Stimulated activated CD8-positive, alpha-beta memory T cell treated with anti-CD3 and anti-CD28 coated beads, Interleukin-4, amount 100 ng/mL, for 1 hour (primary cell): ENCODE measurements at places on chromosomes 3 and 15.

GRCh38 chr3:64837126-64837738 is 149.4 kb upstream of the ADAMTS9 start:
- DNase-seq, result no peak

GRCh38 chr15:78140292-78140691 is 8.9 kb upstream of the IDH3A start:
- no peak for DNase-seq

DNA sequence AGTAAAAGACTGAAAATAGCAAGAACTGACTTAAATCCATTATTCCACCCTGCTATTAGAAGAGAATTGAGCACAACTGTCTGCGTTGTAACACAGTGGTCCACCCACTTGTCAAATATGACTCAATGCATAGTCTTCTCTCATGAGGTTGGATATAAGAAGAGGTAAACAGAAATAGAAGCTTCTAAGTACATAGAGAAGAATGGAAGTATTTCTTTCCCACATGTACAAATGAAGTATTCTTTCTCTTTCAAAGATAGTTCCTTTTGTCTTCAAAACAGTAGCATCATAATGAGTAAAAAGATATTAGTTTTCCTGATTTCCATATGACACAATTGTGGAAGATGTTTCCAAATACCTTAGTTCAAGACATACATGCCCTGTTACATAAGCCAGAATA is 348.6 kb upstream of the CCDC54 start:
- no peak for DNase-seq

DNA sequence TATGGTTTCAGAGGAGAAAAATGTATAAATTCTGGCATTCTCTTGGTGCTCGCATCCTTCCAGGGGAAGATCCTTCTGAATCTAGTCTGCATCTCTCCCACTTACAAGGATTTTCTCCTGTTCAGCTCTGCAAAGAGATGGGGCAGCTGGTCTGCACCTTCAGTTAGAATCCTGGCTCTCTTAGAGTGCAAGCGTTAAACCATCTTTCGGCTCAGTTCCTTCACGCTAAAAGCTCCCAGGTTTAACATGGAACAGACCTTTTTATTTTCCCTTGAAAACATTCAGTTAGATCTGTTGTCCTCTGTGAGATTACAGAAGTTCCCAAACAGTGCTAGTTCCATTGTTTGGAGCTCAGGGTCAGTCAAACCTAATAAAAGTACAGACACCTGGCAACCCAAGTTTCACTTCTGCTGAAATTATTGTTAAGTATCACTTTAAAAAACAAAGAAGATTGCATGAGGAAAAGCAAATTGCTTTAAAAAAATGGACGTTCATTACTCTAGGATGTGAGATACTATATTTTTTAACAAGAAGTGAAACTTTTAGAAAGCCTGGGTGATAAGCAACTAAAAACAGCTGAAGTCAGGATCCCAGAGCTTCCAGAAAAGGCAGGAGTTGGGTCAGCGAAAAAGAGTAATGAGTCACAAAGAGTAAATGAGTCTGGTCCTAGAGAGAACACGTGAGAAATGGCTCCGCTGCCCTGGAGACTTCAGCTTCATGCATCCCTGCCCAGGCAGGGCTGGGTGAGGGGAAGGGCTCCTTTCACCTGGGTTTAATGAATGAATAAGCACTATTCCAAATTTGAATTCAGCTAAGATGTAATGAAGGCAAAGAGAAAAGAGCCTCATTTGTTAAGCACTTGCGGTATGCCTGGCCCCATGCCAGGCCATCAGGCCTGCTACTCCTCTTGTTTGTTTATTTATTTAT is 63.3 kb downstream of the ABTB1 start:
- DNase-seq, result no peak

- DNase-seq, result no peak
These were observed 13.1 kb upstream of the CP start for GRCh38 chr3:149234671-149235245.
